AG04449 (cell line): ENCODE measurements at places on chromosomes 1 and 21.

- no peak for DNase-seq
These were observed 476.7 kb upstream of the CAMK1G start for GRCh38 chr1:209106861-209107260.

DNA sequence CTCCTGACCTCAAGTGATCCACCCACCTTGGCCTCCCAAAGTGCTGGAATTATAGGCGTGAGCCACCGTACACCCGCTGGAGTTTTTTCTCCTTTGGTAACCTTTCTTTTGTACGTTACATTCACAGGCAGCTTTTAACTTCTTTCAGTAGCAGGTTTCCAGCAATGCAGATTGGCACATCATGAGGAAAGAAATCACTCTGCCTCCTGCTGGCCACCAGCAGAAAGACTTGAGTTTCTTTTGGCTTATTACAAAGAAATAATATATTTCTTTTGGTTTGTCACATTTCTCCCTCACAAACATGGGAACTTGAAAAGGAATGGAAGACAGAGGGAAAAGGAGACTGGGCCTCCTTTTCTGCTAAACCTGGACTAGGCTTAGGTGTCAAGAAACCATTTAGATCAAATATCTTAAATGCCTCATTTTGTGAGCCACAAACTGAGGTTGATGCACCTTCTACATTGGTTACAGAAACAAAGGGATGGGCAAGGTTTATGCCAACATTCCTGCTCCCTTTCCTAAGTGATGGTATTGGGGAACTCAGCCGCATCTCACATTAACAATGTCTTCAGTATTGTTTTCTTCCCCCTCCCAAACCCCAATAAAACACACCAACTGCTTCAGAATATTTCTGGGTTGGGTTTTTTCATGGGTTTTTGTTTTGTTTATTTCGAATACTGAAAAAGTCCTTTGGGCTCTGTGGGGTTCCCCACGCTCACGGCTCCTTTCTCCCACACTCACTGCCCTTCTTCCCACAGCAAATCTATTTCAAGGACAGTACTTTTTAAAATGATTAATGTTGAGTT lies 7.7 kb downstream of the ENSA start:
- DNase-seq, result no peak

GRCh38 chr21:35953597-35953996 lies 106.7 kb downstream of the SETD4 start:
- DNase-seq, result no peak

- no peak for DNase-seq
These were observed 18.2 kb downstream of the SMAP2 start for GRCh38 chr1:40391688-40392145.

DNA sequence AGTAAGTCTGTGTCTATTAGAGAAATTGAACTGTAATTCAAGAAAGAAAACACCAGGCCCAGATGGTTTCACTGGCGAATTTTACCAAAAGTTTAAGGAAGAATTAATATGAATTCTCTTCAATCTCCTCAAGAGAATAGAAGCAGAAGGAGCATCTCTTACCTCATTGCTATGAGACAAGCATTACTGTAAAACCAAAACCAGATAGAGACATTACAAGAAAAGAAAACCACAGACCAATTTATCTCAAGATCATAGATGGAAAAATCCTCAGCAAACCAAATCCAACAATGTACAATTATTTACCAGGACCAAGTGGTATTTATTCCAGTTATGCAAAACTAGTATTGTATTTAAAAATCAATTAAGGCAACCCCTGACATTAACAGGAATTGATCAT lies 160.6 kb downstream of the LIPI start:
- DNase-seq, result no peak

GRCh38 chr1:37948841-37949240 lies 2.0 kb upstream of the INPP5B start:
- no peak for DNase-seq

DNA sequence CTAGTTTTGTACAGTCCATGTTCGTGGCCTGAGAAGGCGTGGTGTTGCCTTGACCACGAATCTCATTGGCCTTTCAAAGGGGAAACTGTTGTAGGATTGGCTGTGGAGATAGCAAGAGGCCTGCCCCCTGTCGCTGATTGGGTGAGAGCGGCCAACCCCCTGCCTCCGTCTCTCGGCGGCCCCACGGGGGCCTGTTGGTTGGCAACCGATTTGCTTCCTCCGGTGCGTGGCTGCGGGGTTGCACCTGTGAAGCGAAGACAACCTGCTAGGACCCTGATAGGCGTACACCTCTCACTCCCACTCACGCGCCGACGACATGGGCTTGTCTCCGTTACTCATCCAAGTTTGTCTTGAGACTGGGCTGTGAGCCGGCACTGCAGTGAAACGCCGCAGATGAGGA lies at the start of gene UBE2U:
TSS of gene UBE2U (plus strand) at position 204 of the 400 bp plus-strand sequence. CDS start 428 bp downstream, outside the sequence.
- no peak for DNase-seq

DNA sequence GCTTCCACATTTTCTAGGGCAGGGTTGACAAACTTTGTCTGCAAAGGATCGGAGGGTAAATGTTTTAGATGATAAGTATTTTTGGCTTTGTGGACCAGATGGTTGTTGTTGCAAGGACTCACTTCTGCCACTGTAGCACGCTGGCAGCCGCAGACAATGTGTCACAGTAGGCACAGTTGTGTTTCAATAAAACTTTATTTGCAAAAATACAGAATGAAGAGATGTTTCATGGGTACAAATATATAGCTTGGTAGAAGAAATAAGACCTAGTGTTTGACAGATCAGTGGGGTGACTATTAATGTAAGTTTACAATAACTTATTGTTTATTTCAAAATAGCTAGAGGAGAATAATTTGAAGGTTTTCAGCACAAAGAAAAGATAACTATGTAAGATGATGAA lies 127.8 kb downstream of the GRIK3 start:
- no peak for DNase-seq

DNA sequence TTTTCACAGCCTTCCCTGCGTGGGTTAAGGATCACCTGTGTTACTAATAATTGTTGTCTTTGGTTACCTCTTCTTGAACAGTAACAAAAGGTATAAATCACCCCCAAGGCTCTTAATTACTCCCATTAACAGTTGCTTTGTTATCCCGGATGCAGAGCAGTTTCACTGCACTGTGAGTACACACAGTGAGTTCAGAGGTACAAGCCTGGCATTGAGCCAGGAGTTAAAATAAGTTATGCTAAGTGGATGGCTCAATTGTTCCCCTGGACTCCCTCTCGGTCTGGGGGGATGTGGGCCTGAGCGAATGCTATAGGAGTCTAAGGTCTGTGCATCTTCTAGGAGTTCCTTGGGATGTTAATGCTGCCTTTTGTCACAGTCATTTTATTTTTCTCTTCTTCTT lies 258.3 kb downstream of the ATG4C start:
- DNase-seq, result no peak

DNA sequence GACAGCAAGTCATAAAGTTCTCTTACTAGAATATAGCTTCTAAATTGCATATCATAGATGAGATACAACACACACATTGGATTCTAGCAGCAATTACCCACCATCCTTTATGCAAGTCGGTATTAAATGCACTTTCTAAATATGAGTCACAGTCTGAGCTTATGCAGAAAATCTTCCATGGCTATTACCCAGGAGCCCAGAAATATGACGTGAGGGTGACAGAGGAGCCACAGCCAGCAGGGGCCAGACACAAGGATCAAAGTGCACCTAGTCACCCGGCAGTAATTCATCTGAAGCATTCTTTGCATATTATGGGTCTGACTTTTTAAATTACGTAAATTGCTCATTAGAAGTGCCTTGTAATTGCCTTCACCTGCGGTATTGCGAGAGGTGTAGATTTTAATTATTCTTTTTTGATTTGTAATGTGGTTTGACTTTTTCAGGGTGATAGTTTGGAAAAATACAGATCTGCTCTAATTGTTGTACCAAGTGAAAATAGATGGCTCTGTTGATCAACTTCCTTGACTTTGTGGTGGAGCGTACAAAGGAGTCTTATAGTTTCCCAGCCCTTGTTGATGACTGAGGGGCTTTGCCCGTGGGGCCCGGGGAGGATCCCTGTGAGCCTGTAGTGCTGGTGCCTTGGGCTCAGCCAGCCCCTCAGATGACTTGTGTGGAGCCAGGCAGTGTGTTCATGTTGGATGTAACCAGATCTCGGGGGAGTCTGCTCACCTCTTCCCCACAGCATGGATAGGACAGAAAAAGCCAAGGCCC lies 470.0 kb upstream of the VAMP3 start:
- DNase-seq, result peak; percentile 74

DNA sequence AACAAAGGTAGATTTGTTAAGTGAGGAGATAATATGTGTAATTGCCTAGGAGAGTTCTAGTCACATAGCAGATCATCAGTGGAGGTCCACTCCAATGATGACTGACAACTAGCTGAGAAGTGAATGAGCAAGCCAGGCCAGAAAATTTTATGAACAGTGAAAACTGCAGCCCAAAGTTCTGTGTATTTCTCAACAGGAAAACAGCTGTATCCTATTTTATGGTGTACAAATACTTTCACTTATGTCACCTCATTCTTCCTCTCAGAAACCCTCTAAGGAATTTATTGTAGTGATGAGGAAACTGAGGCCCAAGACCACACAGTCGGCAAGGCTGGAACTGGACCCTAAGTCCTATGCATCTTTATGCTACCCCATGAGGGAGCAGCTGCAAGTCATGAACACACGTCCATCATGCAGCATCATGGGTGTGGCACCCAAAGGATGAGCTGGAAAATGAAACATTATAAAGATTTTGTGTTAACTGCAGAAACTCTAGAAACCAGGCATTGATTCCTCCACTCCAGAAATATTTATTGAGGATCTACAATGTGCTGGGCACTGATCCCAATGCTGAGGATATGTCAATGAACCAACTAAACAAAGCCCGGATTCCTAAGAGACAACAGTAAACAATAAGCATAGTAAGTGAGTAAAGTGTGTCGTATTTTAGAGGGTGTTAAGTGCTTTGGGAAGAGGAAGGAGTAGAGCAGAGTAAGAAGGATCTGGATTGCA lies 99.5 kb upstream of the DUSP10 start:
- DNase-seq, result no peak

- no peak for DNase-seq
These were observed 7.3 kb upstream of the UMODL1 start for GRCh38 chr21:42063571-42064521.

DNA sequence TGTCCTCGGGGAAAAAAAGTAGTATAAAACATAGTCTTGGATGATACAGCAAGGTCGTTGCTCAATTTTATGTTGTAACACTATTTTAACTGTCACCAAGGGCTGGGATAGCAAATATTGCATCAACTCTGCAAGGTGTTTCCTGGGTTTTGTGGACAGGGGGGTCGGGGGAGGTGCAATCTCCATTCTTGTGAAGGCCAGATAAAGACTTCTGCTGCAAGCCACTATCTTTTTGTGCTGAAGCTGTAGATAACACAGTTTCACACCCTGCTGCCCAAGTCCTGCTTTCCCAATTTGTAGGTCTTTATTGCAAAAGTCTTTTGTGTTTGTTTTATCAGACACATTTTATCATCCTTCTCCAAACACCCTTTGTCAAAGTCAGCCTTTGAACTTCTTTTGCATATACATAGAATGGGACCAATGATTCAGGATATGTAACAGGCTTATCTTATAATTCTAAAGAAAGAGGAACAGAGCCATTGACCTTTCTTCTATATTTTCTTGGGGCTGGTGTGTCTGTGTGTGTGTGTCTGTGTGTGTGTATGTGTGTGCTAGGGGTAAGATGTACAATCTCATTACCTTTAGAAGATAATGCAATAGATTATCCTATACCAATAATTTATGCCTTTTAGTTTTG lies 140.6 kb downstream of the RUNX1 start:
- no peak for DNase-seq

DNA sequence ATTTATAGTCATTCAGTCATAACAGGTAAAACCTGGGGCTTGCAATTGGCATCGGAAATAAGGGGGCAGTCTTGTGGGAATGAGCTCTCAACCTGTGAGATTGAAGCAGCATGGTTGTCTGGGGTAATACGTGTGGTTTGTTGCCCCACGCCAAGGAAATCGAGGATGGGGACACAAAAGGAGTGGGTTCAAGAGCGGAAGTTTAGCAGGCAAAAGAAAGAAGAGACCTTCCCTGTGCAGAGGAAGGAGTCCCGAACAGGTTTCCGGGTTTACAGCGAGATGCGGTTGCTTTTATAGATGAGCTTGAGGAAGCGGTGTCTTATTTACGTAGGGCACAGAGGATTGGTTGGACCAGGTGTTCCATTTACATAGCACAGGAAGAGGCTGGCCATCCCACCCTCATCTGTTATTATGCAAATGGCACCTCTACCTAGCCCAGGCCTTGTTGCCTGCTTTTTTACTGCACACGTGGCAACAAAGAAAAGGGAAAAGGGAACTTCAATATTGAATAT lies 37.3 kb downstream of the IFNAR1 start:
- no peak for DNase-seq

GRCh38 chr1:213057264-213058059 lies 6.4 kb downstream of the RPS6KC1 start:
- DNase-seq, result no peak

GRCh38 chr1:225695578-225696337 lies 42.8 kb upstream of the ENAH start:
- no peak for DNase-seq

GRCh38 chr1:27015260-27015659 lies 2.6 kb upstream of the TENT5B start:
- no peak for DNase-seq

- DNase-seq, result no peak
These were observed 1.1 kb downstream of the PLEKHA6 start for GRCh38 chr1:204358605-204359004.

DNA sequence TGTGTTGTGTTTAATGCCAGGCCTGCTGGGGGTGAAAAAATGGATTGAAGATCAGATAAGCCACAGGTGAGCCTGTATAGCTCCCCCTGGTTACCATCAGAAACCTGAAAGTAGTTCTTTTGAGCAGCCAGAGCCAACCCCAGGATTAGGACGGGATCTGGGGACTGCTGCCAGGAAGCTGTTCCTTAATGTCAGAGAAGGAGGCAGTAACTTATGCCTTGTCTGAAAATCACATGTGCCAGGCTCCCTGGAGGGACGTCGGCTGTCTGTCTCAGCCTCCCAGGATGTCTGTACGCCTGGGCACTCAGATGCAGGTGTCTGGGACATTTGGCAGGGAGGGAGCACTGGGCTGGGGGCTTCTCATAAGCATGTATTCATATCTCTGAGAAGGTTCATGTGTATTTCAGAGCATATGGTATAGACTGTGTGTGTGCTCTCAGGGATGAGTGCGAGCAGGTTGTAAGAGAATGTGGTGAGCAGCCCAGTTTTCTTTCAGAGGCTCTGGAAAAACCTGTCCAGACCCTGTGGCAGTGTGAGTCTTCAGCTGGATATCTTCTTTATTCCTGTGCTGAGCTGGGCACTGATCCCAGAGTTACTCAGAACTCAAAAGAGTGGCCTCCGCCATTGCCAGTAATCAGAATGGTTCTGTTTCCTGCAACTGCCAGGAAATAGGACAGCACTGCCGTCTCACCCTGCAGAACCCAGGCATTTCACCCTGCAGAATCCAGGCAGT lies 2.8 kb downstream of the FAM43B start:
- DNase-seq, result no peak

- no peak for DNase-seq
These were observed 40.8 kb downstream of the SORT1 start for GRCh38 chr1:109356915-109357314.
